ENCODE measurements at places on chromosomes 3 and 15.
A peak's percentile ranks its signal among the peaks of the same experiment; 100 is the strongest.

DNA sequence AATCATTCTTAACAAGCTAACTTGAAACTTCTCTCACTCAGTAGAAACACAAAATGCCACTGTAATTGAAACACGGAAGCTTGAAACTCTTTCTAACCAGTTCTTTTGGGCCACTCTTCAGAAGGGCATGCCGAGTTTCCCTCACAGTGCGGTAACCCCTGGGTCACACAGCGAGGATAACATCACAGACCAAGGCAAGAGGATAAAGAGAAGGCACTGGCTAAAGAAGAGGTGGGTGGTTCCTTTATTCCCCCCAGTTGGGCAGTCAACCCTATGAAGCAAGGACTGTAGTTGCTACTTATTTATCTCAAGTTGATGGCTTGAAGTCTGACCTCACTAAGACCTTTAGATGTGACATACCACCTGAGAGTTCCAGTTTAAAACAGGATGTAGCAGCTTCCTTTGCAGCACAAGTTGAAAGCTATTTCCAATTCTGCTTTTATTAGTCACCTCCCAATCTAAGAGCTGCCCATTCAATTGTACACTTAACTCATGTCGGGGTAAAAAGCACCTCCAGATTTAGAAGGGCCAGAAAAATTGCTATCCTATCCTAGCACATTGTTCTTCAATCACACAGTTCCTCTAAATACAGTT lies 272.4 kb downstream of the TIGIT start:
- DNase-seq: no peak

DNA sequence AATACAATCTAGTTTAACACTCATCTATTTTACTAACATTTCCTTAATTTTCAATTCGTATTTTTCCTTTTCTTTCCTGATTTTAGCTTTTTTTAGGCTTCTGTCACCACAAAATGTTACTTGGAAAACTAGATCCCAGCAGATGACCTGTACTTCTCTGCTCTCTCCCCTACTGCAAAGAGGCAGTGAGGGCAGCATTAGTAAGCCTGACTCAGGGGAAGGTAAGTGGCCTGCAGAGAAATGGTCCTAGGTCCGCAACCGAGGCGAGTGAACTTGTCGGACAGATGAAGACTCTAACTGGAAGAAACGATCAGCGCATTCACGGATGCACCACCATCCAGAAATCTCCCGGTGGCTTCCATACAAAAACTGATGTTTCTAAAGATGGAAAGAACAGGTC lies 20.4 kb downstream of the TMEM43 start:
- DNase-seq: no peak

GRCh38 chr15:87680208-87680607 lies 576.3 kb downstream of the NTRK3 start:
- no peak for DNase-seq

DNA sequence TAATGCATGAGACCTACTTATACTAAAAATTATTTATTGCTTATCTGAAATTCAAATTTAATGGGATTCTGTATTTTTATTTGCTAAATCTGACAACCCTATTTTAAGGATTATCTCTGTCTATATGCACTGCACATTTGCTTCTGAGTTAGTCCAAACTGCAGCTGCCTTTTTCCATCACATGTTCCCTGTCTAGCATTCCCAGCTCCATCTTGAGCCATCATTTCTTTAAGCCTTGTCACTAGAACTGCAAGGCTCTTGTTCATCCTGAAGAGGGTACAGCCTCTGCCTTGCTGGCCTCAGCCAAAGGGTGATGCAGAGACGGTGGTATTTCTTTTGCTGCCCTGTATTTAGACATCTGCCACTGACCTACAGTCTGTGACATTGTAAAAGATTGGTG lies 125.8 kb upstream of the STT3B start:
- no peak for DNase-seq

GRCh38 chr3:39937315-39937714 lies 127.9 kb downstream of the MYRIP start:
- no peak for DNase-seq

GRCh38 chr15:74958320-74958907 lies 1.8 kb upstream of the RPP25 start:
- DNase-seq: no peak

GRCh38 chr3:61650719-61651410 lies 89.5 kb downstream of the PTPRG start:
- no peak for DNase-seq

GRCh38 chr15:34973512-34973911 lies 4.0 kb upstream of the AQR start:
- no peak for DNase-seq

GRCh38 chr15:56040081-56041035 lies 46.9 kb upstream of the NEDD4 start:
- peak; percentile 98 for DNase-seq

GRCh38 chr15:91192690-91193377 lies 92.8 kb downstream of the SV2B start:
- no peak for DNase-seq

DNA sequence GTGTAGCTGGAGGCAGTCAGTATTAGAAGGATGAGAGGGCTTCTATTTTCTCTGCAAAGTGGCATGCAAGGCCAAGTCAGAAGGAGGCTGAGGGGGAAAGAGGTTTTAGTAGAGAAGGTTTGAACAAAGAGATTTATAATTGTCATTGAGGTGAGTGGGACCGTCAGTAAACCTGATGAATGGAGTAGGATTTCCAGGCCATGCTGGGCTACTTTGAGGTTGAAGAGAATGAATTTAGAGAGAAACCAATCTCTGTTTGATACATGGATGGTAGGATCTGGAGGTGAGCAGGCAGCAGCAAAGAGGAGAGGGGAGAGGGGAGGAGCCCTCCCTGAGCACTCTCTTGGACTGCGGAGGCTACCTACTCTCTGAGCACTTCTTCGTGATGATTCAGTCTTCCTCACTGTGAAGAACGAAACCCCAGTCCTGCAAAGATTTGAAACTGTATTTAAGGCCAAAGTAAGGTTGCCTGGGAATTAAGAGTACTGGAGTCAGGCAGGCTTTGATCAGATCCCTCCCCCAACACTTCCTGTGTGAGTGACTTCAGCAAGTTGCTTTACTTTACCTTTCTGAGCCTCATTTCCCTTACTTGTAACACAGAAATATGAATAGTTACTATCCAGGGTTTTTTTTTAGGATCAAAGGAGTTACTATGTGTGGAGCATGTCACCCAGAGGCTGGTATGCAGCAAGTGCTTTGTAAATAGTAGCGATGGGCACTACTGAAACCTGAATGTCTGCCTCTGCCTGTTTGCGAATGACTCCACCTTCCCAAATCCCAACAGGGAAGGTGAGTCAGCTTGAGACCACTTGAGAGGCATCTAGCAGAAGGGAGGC lies 75.8 kb downstream of the RPL39L start:
- DNase-seq: peak; percentile 31

- peak; percentile 73 for DNase-seq
Measured at GRCh38 chr3:11582191-11582968, 61.3 kb downstream of the VGLL4 start.

GRCh38 chr3:197083486-197083885 lies 53.9 kb upstream of the MELTF start:
- peak; percentile 77 for DNase-seq

DNA sequence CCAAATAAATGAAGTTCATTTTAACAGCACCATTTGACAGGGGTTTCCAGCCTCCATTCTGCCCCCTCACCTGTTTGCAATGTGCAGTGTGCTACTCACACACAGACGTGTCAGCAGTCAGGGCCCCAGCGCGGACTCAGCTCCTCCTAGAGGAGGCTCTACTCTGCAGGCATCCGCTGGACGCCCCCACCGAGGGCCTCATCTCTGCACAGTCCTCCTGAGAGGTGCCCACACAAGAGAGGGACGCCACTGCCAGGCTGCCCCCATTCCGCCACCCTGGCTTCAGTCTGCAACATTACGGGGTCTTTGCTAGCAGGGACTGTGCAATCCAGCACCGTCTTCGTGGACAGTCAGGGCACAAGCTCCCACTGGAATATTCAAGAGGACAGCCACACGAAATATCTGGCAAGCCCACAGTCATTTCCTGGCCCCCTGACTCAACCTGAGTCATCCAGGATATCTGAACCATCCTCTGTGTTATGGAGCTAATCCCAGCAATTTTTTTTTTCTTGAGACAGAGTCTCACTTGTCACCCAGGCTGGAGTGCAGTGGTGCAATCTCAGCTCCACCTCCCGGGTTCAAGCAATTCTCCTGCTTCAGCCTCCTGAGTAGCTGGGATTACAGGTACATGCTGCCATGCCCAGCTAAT lies 255.0 kb downstream of the OCA2 start:
- no peak for DNase-seq

- peak; percentile 5 for DNase-seq
Measured at GRCh38 chr3:148077318-148077923, 620.3 kb upstream of the AGTR1 start.

GRCh38 chr3:112459750-112460149 lies 39.5 kb downstream of the BTLA start:
- no peak for DNase-seq

- peak; percentile 13 for DNase-seq
Measured at GRCh38 chr15:94395640-94396039, 164.3 kb downstream of the MCTP2 start.

Measured in NCI-H226 (cell line).